ENCODE measurements at places on chromosomes 12 and 14. TPM values are rescaled to one million over a fixed set of nuclear protein-coding genes. Genes with fewer than 3 reads are reported as not detected.

LRRC43 gene
- 0.50 TPM for total RNA-seq

AQP2 gene
- not detected for total RNA-seq

BEGAIN gene
- 3.7 TPM for total RNA-seq

DNA sequence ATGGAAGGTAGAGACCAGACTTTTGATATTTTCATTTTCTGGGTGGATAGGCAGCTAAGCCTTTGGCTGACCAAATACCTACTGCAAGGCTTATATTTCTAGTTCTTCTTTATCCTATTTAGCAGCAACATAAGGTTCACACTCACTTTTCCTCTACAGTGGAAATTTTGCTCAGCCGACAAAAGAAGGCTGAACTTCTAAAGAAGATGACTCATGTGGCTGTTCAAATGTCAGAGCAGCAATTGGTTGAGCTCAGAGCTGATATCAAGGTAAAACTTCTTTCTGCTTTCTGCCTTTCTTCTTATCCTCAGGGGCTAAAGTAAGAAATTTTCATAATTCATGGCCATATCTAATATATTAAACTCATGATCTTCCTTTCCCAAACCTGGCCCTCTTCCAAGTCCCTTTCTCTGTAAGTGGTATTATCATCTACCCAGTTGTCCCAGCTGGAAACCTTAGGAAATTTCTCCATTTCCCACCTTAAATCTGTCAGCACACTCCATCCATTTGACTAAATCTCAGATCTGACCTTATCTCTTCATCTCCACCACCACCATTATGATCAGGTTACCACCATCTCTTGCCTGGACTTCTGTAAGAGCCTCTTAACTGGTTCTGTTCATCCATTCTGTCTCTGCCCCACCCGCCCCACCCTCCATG, 19.8 kb upstream of the KCNH3 start:
- no peak for DNase-seq

GRCh38 chr14:101122237-101123141, 219.0 kb upstream of the RTL1 start:
- no peak for DNase-seq

Measured in mammary epithelial cell (primary cell).